ENCODE measurements at places on chromosomes 5 and 9.

- no peak for DNase-seq
Measured at GRCh38 chr9:91948597-91949391, 1.2 kb downstream of the ROR2 start.

DNA sequence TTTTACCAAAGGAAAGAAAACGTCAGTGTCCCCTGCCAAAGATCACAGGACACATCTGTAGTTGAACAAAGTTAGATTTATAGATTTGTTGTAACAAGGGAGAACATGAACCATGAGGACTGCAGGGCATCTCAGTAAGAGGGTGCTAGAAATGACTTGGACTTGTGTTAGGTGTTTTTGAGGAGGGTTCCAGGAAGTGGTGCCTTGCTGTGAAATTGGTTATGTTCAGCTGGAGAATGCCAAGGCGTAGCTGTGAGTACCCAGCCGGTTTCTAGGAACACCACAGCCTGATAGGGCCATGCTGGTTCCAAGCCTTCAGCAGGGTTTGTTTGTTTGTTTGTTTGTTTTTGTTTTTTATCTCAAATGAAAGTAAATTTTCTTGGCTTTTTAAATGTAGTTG, 5.3 kb downstream of the SPEF2 start:
- DNase-seq: no peak

DNA sequence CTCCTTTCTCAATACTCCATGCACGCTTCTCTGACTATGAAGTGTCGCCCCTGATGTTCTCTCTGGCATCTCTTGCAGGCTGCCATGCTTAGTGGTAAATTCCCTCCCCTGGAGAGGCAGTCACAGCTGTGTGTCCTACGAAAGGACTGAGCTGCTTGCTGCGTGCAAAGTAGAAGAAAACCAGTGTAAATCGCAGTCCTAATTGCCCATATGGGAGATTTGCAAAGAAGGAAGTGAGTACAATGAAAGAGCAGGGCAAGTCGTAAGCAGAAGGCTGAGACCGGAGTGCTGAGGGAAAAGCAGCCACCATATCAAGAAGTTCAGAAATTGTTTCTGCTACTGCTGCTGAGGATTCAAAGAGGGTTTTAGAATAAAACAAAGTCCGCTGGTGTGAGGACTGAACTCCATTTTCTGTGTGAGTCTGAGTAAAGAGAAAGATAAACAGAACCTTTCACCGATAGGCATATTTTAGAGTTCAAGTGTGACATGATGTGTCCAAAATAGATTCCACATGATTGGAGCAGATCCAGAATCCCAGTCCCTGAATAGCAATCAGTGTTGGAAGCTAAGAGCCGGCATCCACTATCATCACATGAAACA, 507.8 kb upstream of the MPDZ start:
- no peak for DNase-seq

DNA sequence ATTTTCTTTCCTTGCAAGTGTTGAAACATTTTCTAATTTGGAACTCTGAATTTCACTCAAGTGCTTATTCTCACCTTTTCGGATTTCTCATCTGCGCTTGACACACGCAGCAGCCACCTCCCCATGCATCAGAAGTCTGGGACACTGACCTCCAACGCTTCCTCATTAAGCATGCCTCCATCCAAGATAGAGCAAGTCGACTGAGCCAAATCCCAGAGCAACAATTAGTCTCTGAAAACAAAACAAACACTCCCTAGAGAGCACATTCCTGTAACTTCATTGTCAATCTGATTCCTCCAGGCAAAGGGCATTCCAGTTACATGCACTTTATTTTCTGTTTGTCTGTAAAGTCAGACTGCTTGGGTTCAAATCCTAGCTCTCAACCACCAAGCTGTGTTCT, 5.7 kb downstream of the CD180 start:
- no peak for DNase-seq

DNA sequence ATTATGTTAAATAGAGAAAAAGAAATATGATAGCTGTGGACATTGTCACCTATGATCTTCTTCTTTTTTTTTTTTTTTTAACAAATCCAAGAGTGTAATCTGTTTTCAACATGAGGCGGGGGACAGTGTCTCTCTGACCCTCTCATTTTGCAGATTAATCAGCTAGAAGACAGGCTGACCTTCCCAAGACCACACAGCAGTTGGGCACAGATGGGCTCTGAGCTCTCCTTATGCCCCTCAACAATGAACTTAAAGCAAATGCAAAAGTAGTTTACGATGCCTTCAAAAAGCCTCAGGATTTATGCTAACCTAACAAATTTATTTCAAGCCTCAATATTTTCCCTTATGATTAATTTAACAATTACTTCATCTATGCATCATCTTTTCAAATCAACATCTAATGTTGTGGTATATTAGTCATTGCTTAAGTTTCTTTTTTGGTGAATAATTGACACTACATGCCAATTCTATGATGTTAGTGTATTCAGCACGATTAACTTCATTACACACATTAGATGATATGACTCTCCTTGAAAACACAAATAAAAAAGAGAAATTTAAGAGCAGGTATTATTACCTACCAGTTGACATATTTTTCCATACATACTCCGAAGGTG, 7.4 kb downstream of the NFIL3 start:
- DNase-seq: peak; percentile 76

GRCh38 chr5:89313804-89314588, 431.0 kb upstream of the MEF2C start:
- peak; percentile 63 for DNase-seq

DNA sequence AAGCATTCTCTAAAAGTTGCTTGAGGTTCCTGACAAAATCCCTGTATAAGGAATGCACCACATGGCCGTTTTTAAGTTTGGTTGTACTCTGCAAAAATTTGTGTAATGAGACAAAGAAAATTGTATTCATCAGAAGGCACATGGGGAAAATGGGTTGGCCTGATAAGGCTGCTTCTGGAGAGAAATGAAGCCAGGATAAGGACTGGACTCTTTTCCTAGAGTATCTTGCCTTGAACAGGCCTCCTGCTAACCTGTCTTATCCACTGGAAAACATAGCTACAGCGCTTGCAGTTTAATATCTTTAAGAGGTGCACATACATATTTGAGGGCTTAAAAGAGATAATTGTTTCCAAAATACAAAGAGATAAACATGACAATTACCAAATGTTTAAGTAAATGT, 41.4 kb upstream of the IFNK start:
- no peak for DNase-seq

- no peak for DNase-seq
Measured at GRCh38 chr5:13731121-13731628, 213.3 kb downstream of the DNAH5 start.

GRCh38 chr5:21058289-21058688, 1070.3 kb upstream of the CDH18 start:
- no peak for DNase-seq

- DNase-seq: no peak
Measured at GRCh38 chr9:36781533-36781932, 208.8 kb downstream of the MELK start.

DNA sequence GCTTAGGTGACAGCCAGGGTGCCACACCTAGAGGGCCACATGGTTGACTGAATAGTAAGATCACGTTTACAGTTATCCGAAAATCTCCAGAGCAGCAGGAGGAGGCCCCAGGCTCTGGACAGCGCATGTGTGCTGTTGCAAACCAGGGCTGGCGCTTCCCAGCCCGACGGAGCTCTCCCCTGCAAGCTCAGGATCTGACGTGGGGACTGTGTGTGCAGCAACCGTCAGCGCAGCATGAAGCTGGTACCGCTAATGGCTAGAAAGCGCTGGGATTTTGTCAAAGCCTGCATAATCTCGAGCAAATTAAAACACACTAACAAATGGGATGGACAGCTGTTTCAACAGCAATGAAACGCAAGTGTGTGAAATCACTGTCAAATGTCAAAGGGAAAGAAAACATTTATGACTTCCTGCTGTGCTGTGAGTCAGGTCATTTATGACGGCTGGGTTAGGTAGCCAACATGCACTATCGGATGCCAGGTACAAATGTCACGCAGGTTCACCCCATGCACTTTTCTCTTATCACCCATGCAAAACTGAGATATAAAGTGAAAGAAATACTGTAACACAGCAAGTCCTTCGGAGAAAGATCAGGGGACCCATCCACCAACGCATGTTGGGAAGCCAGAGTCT, 7.5 kb downstream of the SURF4 start:
- DNase-seq: no peak

GRCh38 chr5:103808464-103809106, 246.0 kb upstream of the NUDT12 start:
- DNase-seq: peak; percentile 5

GRCh38 chr9:3125602-3126405, 281.9 kb upstream of the PUM3 start:
- DNase-seq: peak; percentile 94

GRCh38 chr9:78893774-78894401, 597.0 kb downstream of the PSAT1 start:
- DNase-seq: no peak

DNA sequence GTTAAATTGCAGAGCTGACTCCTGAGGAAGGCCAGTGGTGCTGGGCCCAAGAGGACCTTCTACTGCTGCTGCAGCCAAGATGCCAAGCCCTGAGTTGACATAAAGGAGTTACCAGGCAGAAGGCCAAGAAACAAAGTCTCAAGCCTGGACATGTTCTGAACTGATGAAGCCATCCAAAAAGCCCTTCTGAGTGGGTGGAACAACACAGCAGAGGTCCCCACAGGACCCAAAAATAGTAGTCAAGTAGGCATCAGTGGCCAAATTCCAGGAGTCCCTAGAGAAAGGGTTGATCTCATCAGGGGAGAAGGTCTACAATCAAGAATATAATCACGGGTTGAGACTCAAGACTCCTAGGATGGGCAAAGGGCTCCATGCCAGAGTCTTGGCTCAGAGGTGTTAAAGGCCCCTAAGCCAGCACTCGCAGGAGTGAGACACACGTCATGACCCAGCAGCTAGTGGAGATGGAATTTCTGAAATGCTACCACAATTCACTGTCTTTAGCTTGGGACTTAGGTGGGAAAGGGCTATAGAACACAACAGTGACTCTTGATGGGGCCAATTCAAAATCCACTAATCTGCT, 119.7 kb downstream of the FANCC start:
- DNase-seq: no peak

- no peak for DNase-seq
Measured at GRCh38 chr9:108130905-108131304, 641.3 kb upstream of the KLF4 start.

- DNase-seq: no peak
Measured at GRCh38 chr5:96463091-96463490, 30.0 kb upstream of the PCSK1 start.

- no peak for DNase-seq
Measured at GRCh38 chr5:138233280-138233679, 20.2 kb upstream of the CDC23 start.

GRCh38 chr9:75938946-75939345, 48.5 kb downstream of the PCSK5 start:
- DNase-seq: peak; percentile 14

DNA sequence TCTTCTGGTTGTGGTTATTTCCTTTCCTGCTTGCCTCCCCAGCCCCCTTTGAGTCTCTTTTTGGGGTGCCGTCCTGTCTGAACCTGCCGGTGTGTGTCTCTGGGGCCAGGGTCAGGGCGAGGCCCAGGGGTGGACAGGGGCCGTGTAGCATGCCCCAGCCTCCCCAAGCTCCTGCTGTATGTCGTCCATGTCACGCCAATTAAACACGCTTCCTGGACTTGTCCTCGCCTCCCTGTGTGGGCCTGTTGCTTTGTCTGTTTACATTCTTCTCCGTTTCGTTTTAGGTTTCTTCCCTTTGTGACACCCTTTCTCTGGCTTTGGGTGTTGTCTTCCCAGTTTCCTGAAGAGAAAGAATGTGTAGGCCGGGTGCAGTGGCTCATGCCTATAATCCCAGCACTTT, 28.5 kb upstream of the HMCN2 start:
- no peak for DNase-seq

- no peak for DNase-seq
Measured at GRCh38 chr5:181114844-181115778, 15.9 kb downstream of the OR2V1 start.

DNA sequence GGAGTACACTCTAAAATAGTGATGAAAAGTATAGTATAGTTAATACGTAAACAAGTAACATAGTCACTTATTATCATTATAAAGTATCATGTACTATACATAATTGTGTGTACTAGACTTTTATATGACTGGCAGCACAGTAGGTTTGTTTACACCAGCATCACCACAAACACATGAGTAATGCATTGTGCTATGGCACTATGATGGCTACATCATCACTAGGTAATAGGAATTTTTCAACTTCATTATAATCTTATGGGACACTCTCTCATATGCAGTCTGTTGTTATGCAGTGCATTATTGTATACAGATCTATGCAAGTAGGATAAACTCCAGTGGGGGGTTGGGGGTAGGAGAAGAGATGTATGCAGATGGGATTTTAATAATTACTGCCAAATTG, 52.7 kb upstream of the ELL2 start:
- DNase-seq: no peak

- no peak for DNase-seq
Measured at GRCh38 chr9:133334161-133334560, 1.8 kb downstream of the SURF6 start.

- peak; percentile 25 for DNase-seq
Measured at GRCh38 chr9:34262971-34263370, 66.1 kb downstream of the KIF24 start.

GRCh38 chr5:8912106-8912505, 633.8 kb downstream of the SEMA5A start:
- no peak for DNase-seq

DNA sequence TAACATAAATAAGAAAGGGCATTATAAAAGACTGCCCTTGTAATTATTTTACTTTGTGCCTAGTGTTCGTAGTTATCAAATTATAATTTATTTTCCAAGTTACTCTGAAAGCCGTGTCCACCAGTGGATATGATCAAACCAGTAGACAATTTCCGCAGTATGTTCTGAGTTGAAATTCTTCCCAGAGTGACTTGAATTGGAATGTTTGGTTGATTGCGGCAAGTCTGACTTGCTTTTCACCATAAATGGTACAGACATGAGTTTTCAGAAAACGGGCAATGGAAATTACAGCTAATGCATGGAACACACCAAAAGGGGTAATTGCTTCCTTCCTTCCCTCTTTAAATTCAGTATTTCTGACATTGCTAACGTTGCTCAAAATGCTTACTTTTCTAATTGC, 56.6 kb downstream of the CHSY3 start:
- no peak for DNase-seq

All from inflammatory macrophage treated with lipopolysaccharide for 4 hours (primary cell).